ENCODE measurements at places on chromosomes 4 and X.
A peak's percentile ranks its signal among the peaks of the same experiment; 100 is the strongest.

GRCh38 chr4:66351761-66352160 is 681.5 kb upstream of the EPHA5 start:
- no peak for DNase-seq

DNA sequence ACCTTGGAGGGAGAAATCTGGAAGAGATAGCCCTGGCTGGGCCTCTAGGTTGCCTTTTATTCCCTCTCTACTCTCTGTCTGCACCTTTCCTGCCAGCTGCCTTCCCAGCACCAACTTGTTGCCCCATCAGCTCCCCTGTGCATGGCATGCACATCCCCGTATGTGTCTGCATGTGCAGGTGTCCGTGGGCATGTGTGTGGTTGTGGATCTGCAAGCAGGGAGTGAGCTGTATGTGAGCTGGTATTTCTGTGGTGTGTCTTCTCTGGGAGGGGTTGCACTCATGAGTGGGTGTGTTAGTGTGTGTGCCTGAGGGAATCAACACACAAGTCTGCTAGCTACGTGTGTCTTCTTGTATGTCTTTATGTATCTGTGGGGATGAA is 9.9 kb downstream of the L1CAM start:
- no peak for DNase-seq

DNA sequence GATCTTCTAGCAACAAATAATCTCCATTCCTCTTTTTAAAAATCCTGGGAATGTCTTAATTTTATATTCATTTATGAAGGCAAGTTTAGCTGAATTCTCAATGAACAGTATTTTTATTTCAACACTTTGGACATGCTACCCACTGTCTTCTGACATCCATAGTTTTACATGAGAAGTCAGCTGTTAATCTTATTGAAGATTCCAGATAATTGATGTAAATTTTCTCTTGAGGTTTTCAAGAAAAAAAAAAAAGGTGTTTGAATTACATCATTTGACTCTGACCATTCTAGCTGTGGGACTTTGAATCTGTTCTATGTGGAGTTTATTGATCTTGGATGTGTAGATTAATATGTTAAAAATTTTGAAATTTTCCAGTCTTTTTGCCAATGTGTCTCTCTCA is 28.0 kb downstream of the PDHA2 start:
- DNase-seq = no peak

DNA sequence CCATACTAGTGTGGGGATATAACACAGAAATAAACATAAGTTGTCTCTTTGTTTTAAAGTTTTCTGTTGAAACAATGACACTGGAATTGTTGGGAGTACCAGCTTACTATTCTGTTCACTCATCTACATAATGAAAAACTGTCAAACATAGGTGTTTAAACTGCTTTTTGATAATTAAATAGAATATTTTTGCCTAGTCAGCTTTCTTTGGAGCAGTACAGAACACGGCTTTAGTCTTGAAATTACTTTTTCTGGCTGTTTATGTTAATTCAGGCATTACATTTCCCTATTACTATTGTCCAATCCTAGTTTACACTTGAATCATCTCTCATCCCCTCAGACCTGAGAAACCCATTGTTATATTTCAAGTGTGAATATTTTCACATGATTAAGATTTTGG is 73.0 kb downstream of the FAM47B start:
- DNase-seq = no peak

- DNase-seq = no peak
These were observed at the start of gene USP27X for GRCh38 chrX:49878834-49879655. Gene USP27X (plus strand): TSS chrX:49879484. CDS start chrX:49880308, 824 bp downstream.

DNA sequence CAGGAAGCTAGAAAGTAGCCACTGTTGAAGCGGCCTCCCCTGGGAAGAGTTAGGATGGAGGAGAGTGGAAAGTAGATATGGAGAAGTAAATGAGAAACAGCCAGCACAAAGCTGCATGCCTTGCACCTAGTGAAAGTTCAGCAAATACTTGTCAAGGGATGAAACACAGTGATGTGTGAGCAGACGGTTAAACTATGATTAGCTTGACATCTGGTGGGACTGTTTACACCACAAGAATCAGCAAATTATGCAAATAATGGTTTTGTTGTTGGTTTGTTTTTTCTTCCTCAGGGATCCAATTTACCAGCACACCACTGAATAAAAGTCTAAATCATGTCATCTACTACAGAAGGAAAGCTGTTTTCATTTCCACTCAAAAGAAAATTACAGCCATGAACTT is 87.1 kb downstream of the CORIN start:
- DNase-seq = no peak

GRCh38 chr4:153160821-153161220 is 43.4 kb upstream of the TRIM2 start:
- DNase-seq = no peak

GRCh38 chr4:82519776-82520175 is 42.0 kb downstream of the TMEM150C start:
- no peak for DNase-seq

DNA sequence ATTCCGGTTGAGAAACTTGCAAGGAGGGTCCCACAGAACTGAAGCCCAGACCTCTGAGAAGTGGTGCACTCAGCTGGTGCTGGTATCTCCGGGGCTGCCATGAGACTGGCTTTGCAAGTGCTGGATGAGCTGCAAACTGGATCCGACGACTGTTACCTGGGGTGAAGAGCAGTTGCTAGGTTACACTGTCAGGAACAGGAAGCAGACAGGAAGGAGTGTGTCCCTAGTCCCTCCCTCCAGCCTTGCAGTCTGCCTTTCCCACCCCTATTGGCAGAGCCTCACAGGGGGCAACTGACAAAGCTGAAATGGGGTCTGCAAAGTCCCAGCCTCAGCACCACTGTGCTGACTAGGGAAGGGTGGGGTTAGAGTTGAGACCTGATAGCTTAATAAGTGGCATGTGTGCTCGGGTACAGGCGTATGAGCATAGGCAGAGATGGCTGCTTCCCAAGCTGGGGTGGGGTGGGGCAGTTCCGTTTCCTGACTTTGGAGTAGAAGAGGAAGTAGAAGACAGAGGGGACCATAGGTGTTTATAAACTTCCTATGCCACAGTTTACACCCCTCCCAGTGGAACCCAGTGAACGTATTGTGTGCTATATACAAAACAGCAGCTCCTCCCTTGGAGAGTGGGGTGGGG is 18.0 kb downstream of the PPEF1 start:
- DNase-seq = no peak

- DNase-seq = no peak
These were observed 10.2 kb upstream of the KCNE5 start for GRCh38 chrX:109635146-109635545.

GRCh38 chrX:100625985-100626491 is 10.6 kb downstream of the TSPAN6 start:
- peak; percentile 64 for DNase-seq

DNA sequence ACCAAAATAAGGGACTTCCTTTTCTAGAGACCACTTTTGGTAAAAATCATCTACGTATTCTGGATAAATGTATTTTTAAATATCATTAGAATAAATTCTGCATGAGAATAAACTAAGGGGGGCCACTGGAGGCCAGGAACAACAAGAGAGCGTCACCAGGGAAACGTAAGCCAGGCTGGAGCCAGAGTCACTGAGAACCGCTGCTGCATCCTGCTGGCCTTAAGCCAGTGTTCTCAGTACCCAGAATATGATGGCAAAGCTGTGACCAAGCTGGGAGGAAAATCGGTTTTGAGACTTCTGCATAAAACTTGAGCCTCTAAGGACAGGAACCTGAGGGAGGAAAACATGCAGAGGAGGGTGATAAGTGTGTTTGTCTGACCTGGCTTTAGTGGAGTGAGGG is 63.0 kb upstream of the FAM9A start:
- DNase-seq = no peak

DNA sequence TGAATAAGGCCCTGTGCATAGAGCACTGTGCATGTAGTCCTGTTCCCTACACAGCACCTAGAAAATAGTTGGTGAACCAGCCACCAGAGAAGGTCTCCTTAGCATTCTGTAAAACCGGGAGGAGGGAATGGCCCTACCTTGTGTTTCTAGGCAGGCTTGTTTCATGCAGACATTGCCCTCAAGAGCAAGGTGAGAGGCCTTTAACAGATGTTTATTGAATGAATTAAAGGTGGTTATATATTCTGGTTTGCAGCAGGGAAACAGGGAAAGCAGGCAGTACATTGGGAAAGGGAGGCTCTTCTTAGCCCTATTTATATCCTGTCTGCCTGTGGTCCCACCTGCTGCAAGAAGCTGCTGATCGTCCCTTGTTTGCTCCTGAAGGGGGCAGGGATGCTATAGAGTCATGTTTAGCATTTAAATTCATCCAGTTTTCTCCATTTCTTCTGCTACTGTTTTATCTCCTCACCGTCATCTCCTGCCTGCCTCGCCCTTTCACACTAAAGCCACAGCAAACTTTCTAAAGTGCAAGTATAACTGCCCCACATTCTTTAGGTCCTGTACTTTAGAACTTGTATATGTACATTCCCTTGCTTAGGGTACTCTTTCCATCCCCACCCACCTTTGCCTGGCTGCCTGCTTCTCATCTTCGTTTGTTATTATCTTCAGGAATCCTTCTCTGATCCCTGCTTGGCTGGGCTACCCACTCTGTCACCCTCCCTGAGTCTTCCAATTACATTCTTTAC is 60.3 kb downstream of the EGF start:
- no peak for DNase-seq

DNA sequence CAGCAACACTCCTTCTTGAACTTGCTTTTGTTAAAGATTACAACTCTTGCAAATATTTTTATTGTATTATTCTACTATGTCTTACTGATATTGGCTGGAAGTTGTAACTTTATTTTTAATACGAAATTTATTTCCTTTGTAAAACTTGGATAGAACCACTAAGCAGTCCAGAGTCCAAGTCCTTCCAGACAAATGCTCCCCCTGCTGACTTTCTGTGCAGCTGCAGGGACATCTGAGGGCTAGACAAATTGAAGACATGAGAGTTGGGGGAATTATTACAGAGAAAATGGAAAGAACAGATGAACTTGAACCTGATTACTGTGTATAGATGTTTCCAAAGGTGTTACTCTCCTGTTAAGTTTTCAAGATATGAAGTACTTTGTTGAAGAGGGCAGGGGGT is 238.8 kb downstream of the GRIA3 start:
- DNase-seq = no peak

GRCh38 chrX:48989483-48989882 is 12.6 kb downstream of the GRIPAP1 start:
- no peak for DNase-seq

- no peak for DNase-seq
These were observed 7.8 kb upstream of the MXD4 start for GRCh38 chr4:2269618-2270163.

- DNase-seq = no peak
These were observed 27.1 kb upstream of the HGFAC start for GRCh38 chr4:3414421-3415279.

- DNase-seq = no peak
These were observed 120.3 kb downstream of the EFHC2 start for GRCh38 chrX:44223150-44223549.

DNA sequence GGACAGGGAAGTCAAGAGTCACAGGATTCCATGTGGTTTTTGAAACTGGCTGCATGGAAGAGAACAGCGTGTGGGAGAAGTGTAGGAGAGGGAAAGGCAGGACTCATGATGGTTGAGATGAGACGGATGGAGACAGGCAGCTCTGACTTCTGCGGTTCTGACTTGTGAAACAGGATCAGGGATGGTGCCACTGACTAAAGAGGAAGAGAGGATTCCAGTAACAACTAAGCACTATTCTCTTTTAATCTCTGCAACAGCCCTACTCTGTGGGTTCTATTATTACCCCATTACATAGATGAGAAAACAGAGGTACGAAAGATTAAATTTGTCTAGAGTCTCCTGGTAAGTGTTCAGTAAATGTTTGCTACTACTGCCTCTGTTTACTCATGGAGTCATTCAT is 156.3 kb downstream of the CBR4 start:
- peak; percentile 5 for DNase-seq

- DNase-seq = no peak
These were observed 57.8 kb upstream of the GPRIN3 start for GRCh38 chr4:89365375-89365774.

GRCh38 chr4:48914311-48914710 is 7.7 kb upstream of the OCIAD2 start:
- no peak for DNase-seq

DNA sequence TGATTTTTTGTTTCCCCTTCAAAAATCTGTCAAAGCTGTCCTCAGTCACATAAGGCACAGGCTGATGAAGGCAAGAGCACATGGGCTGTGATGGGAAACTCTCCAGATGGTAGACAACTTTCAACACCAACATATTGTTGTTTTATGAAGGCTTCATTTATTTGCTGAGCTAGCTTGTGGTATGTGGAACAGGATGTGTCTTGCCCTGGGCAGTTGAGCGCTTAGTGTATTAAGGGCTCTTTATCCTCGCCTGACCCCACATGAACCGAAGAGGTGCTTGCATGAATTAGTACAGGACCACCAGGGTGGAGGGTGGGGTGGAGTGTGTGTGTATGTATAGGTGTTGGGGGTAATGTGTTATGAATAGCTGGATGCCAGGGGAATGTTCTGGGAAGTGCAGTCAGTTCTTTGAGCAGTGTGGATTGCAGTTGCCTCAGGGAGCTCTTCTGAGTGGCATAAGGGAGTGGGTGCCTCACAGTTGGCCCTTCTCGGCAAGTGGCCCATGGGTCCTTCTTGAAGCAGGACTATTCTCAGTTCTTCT is 103.1 kb downstream of the PHEX start:
- no peak for DNase-seq

DNA sequence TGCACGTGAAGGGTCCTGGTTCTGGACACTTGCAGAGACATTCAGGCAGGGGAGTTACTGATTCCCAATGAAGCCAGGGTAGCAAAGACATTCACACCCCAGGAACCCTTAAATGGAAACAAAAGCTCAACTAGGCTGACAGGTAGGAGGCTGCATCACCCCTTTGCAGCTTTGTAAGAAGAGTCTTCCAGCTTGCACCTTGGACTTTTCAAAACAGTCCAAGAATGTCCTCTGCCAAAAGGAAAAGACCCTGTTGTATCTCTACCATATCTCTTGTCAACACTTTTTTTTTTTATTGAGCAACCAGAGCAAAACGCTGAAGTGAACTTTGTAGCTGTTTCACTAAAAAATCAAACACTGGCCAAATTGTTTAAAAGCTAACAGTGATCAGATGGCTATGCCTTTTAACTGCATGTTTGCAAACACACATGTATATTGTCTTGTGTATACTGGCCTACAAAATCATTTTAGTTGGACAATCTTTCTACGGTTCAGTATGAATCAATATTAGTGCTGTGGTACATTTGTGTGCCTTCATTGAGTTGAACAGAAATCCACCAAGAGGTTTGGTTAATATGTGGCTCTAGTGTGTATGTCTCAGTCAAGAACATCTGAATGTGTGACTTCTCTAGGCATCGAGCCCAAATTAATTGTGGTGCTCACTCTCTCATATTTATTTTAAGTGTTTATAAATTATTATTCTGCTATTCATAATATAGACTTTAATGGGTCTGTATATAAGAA is 18.5 kb upstream of the WWC2 start:
- no peak for DNase-seq

DNA sequence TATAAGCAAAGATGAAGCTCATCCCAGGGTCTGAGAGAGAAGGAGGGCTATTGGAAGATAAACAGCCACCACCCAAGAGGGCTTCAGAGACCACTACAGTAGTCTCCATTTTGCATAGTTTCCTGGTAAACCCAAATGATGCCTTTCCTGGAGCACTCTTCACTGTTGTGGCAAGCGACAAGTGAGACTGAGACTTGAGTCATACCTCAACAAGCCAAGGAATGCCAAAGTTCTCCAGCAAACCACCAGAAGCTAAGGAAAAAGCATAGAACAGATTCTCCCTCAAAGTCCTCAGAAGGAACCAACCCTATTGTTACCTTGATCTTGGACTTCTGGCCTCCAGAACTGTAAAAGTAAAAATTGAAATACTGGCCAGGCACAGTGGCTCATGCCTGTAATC is 65.9 kb downstream of the LARP7 start:
- DNase-seq = no peak

- no peak for DNase-seq
These were observed 48.9 kb downstream of the MND1 start for GRCh38 chr4:153393397-153393796.

GRCh38 chr4:153341575-153342090 is 2.9 kb upstream of the MND1 start:
- no peak for DNase-seq

All from GM12864 (cell line).